ENCODE measurements at places on chromosomes 6 and 20.
A peak's percentile ranks its signal among the peaks of the same experiment; 100 is the strongest.

DNA sequence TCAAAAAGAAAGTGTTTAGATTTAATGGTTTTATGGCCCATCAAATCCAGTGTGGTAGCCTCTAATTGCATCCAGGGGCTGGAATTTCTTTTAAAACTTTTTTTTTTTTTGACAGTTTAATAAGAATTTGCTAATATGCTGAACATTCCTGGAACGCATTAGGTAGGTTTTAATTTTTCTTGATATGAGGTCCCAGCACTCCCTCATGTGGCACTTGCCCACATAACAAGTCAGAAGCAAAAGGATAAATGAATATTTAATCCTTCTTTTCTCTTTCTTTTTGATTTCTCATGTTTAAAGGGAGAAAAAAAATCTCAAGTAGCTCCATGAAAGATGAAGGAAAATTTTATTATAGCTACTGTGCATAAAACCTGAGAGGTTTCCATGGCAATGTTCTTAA, 13.5 kb downstream of the HAO1 start:
- DNase-seq, result no peak

GRCh38 chr6:143971482-143972205, 36.4 kb downstream of the PLAGL1 start:
- no peak for DNase-seq

DNA sequence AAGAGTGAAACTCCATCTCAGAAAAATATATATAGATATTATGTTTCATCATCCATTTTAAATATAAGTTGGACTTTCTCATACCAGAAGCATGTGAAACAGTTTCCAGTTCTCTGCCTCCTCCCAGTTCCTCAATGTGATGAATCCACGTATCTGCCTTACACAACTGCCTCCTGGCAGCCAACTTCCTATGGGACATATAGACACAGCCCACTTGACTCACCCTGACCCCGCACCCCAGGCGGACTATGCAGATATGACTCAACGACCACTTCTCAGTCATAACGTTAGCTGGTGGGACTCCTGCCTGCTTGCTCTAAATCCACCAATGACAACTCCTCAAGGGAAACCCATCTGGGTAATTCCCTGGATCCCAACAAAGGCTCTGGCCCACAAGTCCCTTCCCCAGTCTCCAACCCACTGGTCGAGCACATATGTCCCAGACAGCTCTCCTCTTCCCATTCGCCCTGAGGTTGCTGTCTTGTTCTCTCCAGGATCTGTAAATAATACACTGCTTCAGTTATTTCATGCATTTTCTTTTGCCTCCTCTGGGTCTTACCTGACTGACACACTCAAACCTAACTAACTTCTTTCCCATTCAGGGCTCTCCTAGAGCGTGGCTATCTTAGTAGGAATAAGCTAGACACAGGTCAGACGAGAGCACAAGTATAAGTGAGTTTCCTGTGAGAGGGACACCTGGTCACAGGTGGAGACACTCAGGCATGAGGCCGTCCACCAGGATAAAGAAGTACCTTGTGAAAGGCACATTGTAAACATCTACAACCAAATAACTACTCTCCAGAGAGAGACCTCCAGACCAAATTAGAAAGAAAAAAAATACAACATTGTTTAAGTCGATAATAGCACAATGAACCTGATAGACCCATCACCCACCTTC, 548.5 kb downstream of the CD83 start:
- DNase-seq, result peak; percentile 41

DNA sequence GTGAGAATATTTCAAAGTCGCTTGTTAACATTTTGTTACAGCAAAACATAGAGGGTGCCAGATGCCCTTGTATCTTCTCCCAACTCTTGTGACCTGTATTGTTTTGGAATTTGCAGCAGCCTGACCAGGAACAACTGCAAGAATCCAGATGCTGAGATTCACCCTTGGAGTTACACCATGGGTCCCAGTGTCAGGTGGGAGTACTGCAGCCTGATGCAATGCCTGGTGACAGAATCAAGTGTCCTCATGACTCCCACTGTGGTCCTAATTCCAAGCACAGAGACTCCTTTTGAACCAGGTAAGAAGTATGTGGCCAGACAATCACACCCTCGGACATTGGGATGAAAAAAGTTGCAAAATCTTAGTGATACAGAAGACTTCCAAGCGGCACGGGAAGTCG, 79.6 kb upstream of the MAP3K4 start:
- DNase-seq, result no peak

GRCh38 chr20:5401277-5401875, 84.6 kb upstream of the PROKR2 start:
- no peak for DNase-seq

DNA sequence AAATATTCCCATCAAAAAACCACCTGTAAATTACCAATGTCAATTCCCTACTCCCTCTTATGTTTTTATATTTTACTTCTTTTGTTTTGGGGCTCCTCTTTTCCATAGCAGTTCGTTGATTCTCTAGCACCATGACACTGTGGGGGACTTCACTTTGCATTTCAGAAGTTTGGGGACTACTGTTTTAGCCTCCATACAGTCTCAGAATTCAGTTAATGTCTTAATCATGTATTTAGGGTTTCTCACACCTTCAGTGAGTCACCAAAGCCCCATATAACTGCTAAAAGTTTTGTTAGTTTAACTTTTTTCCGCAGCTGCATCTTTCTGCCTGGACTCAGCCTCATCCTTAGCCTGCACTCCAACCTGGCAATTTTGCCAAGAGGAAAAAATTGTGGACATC, 20.7 kb upstream of the AIG1 start:
- no peak for DNase-seq

GRCh38 chr6:48610846-48611245, 499.8 kb upstream of the PTCHD4 start:
- no peak for DNase-seq

- no peak for DNase-seq
These were observed 40.4 kb upstream of the DUSP22 start for GRCh38 chr6:251920-252319.

DNA sequence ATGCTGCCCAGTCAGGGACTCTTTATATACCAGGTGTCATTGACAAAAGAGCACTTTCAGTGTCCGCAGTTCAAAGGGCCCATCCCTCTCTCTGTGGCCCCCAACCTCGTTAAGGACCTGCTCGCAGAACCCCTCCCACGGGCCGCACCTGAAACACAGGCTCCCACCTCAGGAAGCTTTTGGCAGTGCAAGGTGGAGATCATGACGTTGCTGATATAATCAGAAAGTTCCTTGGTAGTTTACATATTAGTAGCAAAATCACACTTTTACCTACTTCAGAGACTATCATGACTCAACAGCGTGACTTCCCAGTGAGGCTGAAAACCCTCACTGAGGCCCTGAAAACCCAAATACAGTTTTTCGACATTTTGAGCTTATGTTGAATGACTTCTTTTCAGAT, 4.1 kb downstream of the TTLL2 start:
- DNase-seq, result no peak

DNA sequence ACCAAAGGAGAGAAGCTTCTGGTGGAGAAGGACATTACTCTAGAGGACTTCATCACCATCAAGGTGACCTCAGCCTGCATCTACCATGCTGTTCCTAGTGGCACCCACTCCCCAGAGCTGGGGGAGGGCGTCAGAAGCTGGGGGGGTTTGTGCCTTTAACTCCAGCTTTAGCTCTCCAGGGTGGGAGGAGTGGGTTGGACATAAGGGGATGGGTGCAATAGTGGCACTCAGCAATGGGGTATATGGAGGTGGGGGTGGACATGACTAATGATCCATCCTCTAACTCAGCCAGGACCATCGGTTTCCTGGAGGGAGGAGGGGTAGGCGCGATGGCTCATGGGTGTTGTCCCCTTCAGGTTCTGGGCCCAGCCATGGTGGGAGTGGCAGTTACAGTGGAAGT, 40.1 kb downstream of the SNRPB start:
- DNase-seq, result no peak

DNA sequence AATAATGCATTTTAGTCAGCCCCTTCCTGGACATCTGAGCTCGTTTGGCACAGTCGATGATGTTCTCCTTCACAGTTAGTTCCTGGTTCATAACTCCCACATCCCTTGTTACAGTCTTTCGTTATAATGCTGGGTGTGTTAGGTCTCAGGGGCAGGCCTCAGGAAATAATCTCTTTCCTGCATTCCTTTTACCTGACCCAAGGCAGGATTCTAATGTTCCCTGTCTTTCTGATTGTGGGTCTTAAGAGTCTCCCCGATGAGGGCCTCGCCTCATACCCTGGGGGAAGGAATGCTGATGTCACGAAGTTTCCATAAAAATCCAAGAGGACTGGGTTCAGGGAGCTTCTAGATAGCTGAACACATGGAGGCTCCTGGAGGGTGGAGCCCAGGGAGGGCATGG, 104.0 kb upstream of the CARMIL1 start:
- DNase-seq, result no peak

DNA sequence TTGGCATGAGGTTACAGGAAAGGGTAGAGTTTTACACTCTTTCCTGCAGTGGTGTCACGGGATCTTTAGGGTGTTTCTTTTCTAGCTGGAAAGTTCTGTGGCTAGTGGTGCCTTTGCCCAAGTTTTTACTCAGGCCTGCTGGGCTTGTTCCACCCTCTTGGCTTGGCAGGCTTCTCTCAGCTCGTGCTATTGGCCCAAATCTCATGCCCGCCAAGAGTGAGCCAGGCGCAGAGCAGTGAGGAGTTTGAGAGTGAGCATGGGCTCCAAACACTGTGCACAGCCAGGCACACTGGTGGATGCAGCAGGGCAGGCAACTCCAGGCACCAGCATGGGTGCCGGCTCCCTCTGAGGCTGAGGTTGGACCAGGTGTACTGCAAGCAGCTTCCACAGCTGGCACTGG, 206.5 kb downstream of the SAMD5 start:
- DNase-seq, result no peak

DNA sequence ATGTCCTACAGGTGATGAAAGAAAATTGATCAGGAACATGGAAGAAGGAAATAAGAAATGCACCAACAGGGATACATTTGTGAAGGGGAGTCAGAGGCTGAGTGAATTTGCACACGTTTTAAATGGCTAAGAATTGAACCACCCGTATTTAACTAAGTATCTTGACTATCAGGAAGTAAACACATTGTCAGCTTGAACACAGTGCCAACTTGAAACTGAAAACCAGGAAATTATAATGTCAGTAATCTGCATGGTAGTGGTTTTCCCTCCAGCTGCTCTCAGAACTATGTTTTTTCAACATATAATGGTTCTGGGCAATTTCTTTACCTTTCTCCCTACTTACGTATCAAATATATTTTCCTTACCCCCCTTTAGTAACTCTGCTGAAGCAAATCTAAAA, 366.5 kb upstream of the POU3F2 start:
- no peak for DNase-seq

DNA sequence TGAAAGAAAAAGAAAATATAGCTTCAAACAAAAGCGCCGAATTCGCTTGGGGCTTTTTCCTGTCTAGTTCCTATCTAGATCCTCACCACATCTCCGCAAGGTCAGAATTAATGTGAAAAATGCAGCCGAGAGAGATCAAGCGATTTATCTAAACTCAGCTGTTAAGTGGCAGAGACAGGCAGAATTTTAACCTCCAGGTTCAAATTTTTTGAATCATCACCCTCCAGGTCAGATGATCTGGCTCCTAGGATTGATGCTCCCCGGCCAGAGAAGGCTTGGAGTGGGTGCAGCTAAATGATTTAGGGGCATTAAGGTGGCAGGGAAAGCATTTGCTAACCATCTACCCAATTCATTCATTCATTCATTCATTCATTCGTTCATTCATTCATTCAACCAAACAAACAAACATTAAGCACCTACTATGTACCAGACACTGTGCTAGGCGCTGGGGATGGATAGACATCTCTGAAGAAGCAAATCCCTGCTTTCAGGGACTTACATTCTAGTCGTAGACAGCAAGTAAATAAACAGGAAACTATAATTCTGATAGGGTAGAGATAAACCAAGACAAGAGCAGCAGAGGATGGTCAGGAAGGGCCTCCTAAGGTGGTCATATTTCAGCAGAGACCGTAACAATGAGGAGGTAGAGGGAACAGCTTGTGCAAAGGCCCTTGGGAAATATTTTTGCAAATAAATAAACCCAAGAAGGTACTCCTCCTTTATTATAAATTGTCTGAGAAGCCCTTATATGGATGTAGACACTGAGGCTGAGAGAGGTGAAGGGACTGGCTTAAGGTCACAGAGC, 672 bp upstream of the UBE2V1 start:
- no peak for DNase-seq

DNA sequence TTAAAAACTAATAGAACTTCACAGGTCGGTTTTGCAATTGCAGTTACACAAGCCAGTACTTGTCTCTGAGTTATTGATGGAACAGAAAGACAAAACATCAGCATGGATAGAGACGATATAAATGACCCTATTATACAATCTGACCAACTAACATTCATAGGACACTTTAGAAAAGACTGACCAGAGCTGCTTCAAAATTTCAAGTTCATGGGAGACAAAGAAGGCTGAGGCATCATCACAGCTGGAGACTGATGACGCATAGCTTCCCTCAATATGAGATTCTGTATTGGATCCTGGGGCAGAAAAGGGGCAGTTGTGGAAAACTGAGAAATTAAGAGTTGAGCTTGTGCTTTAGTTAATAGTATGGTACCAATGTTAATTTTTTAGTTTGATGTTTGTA, 174.0 kb downstream of the THBS2 start:
- no peak for DNase-seq

GRCh38 chr6:15413466-15414234, 167.8 kb downstream of the JARID2 start:
- DNase-seq, result no peak

- DNase-seq, result no peak
These were observed 66.9 kb upstream of the BHLHE23 start for GRCh38 chr20:63073738-63074065.

DNA sequence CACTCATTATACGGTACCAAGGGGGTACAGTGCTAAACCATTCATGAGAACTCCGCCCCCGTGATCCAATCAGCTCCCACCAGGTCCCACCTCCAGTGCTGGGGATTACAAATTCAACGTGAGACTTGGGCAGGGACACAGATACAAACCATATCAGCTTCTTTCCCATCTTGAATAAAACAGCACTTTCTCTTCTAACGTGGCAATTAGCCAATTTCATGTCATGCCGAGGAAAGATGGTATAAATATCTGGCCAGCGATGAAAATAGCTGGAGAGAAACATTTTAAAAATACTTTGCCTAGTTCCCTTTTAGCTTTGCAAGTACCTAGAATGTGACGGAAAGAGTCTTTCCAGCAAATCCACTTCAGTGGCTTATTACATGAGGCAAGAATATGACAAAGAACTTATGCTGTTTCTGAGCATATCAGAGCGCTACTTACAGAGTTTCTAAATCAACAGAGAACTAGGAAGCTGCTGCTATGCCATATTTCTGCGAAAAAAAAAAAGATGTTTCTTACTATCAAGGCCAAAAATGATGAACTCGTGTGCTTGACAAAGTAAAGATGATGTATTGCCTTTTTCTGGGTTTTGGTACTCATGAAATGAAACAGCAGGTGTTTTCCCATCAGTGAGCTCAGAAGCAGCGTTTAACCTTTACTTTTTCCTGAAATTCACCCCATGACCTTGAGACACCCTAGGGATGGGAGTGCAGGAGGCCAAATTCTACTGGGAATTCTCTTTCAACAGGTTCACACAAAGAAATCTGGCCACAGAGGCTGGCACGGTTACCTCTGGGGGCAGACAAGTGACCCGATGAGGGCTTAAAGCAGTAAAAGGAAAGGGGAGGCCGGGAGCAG, 37.9 kb downstream of the AGPAT4 start:
- no peak for DNase-seq

- no peak for DNase-seq
These were observed 30.9 kb downstream of the HEBP2 start for GRCh38 chr6:138434925-138435324.

All from stimulated activated CD4-positive, alpha-beta T cell treated with anti-CD3 and anti-CD28 coated beads, Interleukin-4, amount 100 ng/mL, for 24 hours (primary cell).